ENCODE measurements at places on chromosomes 16 and 17.

DNA sequence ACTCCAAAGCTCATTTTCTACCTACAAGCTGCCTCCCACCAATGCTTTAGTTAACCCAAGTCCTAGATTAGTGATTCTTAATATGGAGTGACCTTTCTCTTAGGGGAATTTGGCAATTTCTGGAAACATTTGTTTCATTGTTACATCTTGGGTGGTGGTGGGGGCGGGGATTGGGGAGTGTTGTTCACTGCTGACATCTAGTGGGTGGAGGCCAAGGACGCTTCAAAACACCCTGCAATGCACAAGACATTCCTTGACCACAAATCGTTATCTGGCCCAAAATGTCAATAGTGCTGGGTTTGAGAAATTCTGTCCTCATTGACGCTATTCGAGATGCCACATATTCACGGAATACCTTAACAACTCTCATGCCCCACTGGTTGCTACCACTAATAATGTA is 282.9 kb downstream of the RBFOX1 start:
- DNase-seq = no peak

GRCh38 chr17:78623541-78623940 is 46.3 kb upstream of the DNAH17 start:
- DNase-seq = no peak

GRCh38 chr16:58970775-58971174 is 236.7 kb upstream of the GOT2 start:
- DNase-seq = no peak

DNA sequence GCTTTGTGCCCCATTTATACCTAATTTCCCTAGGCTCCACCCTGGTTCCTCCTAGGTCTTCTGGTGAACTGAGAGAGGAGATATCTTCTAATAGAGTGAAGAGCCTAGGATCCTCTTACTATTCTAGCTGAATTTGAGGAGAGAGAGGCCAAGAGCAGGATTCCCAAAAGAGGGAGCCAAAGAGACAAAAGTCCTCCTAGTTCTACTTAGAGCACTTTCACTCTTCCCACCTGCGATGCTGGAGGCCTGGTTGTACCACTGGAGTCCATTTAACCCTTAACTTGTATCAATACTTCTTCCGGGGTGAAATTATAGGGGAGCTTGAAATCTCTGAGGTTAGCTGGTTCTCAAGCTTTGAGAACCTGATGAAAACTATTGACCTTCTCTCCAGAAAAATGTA is 3.4 kb upstream of the SSH2 start:
- no peak for DNase-seq

GRCh38 chr17:80969674-80970043 is 22.0 kb upstream of the CHMP6 start:
- no peak for DNase-seq

GRCh38 chr16:63703612-63704011 is 1418.3 kb downstream of the CDH11 start:
- DNase-seq = no peak

- peak; percentile 18 for DNase-seq
Measured at GRCh38 chr17:49565948-49566491, 9.7 kb upstream of the NXPH3 start.

GRCh38 chr16:75483222-75483621 is 12.0 kb downstream of the CHST6 start:
- no peak for DNase-seq

DNA sequence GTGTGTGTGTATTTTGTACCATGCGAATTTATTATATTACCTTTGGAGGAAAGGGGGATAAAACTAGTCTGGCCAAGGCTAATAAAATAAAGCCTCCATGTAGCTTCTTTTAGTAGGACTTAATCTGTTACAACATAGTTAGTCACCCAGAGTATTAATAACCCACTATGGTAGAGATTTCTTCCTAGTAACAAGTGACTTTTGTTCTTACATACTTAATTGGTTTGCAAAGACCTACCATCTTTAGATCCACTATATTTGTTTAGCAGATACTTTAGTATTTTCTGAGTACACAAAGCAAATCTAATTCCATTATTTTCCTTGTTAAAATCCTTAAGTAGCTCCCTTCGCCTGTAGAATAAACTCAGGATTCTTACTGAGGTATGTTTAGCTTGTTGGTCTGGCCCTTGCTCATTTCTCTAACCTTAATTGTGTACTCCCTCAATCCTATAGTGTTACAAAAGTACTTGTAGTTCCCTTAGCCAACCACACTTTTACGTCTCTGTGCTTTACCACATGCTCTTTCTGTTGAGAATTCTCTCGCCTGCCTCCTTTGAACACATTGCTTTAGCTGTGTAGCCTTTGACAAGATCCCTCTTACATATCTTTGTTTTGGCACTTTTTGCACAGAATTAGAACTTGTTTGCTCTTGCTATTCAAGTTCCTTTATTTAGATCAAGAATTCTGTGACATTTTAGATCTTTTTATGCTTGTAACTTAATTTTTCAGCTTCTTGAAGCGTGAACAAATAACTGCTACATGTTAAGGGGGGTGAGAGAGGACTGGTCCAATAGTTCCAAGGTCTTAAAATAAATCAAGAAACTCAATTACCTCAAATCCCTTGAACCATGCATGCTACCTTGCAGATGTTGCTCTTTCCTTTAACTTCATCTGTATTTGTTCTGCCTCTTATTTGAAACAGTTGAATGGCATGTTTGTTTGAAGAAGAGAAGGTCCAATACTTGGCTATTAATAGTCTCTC is 23.8 kb downstream of the CLTC start:
- no peak for DNase-seq

DNA sequence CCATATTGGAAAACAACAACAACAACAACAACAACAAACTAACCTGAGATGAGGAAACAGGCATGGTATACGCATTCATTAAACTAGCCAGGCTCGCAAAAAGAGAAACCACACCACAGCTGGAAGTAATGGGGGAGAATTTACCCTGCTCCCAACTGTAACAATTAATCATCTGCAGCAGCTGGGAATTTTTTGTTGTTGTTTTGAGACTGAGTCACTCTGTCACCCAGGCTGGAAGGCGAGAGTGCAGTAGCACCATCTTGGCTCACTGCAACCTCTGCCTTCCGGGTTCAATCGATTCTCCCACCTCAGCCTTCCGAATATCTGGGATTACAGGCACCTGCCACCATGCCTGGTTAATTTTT is 16.3 kb downstream of the PRPSAP1 start:
- DNase-seq = no peak

DNA sequence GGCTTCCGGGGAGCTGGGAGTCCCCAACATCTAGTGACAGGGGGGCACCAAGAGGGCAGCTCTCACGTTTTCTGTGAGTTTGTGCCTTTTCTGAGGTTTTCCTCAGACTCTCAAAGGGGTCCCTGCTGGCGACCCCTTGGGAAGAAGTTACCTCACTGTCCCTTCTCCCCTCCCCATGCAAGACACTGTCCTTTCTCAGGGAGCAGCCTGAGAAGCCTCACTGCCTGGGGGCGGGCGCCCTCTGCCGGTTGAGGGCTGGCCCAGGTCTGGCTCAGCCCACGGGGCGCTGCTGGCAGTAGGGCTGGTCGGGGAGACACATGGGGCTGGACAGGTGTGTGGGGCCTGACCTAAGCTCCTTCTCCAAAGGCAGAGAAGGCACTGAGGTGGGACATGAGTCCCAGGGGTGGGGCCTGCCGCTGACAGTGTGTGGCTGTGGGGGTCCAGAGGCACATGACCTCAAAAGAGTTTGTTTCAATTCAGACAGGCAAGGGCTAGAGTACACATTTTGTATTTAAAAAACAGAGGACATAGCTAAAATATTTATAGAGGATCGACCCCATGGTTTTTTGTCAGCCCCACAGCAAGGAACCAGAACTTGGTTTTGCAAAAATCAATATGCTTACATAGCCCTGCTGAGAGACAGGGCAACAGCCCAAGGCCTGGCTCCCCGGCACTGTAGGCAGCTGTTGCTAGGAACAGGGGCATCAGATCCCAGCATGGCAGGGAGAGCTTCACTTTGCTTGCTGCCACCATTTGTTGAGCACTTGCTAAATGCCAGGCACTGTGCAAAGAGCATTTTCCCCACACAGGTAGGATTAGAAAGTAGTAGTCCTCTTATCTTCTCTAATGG is 18.5 kb upstream of the ALDH3A1 start:
- no peak for DNase-seq
